ENCODE measurements at places on chromosomes 1 and 21.

DNA sequence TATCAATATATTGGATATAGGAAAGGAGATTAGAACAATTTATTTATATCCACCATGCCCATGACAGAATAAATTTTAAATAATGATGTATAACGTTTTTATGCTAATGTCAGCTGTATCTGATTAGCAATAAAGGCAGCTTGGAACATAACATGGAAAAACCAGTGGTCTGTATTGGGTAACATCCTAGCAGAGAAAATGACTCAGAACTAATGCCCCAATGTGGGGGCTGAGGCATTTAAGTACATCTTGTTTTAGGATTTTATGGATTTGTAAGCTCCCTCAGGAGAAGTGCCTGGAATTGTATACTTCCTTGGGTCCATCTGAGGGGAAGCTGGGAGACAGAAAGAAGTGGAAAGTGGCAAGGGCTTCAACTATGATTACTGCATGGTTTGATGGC lies 82.3 kb downstream of the HMCN1 start:
- no peak for DNase-seq

DNA sequence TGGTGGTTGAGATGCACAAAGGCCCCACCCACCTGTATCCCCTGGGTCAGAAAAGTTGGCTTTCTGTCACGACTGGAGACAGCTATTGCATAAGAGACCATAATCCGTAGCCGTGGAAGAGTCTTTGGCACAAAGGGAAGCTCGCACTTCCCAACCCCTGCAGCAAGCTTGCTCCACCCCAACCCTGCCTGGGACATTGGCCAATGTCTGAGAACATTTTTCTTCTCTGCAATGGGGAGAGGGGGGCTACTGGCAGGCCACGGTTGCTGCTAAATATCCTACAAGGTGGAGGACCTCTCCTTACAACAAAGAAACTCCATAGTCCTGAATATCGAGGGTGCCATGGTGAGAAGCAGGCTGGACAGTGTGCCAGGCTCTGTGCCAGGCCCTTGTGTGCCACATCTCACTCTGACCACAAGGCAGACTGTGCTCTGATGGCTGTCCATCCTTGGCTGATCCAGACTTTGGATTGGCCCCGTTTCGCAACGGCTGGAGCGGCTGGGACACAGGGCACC lies 104.1 kb downstream of the CSMD2 start:
- DNase-seq, result no peak

DNA sequence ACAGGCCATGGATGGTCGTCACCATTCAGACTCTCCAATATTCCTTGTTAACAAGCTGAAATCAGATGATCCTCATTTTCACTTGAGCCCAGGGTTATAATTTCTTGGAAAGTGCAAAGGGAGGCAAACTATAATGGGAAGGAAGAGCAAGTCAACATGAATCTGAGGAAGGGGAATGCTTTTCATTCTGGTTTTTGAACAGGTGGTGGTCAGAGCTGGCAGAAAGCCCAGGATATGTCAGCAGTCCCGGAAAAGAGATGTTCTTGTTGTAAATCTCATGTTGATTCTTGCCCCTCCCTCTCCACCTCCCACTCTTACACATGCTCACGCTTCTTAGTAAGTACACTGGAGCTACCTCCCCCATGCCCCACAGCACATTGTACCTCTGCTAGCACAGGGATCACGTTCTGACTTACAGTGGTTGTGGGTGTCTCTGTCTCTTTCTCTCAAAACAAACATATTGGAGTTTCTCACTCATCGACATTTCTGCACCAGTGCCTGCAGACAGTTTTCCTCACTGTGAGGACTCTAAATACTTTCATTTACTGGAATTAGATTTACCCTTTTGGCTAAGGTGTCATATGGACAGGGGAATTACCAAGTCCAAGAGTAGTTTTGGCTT lies 77.6 kb downstream of the XCL2 start:
- no peak for DNase-seq

GRCh38 chr21:42656872-42657271 lies 3.5 kb downstream of the PDE9A start:
- no peak for DNase-seq

DNA sequence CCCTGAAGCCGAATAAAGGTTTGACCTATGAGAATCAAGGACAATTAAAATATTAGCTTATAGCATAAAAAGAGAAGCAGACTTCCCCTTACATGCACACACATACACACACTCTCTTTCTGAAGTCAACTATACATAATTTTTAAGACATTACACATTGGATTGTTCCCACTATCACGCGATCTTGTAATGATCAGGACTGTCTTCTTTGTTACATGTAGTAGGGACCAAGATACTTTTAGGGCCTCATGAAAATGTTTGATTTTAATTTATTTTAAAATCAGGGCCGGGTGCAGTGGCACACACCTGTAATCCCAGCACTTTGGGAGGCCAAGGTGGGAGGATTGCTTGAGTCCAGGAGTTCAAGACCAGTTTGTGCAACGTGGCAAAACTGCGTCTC lies 16.4 kb upstream of the IRF2BP2 start:
- DNase-seq, result no peak

All from Right ventricle myocardium inferior (tissue), 1 donor.